Stimulated activated CD4-positive, alpha-beta T cell treated with anti-CD3 and anti-CD28 coated beads, TNF-alpha, amount 100 ng/mL, for 4 hours (primary cell): ENCODE measurements at places on chromosomes 4 and X.

DNA sequence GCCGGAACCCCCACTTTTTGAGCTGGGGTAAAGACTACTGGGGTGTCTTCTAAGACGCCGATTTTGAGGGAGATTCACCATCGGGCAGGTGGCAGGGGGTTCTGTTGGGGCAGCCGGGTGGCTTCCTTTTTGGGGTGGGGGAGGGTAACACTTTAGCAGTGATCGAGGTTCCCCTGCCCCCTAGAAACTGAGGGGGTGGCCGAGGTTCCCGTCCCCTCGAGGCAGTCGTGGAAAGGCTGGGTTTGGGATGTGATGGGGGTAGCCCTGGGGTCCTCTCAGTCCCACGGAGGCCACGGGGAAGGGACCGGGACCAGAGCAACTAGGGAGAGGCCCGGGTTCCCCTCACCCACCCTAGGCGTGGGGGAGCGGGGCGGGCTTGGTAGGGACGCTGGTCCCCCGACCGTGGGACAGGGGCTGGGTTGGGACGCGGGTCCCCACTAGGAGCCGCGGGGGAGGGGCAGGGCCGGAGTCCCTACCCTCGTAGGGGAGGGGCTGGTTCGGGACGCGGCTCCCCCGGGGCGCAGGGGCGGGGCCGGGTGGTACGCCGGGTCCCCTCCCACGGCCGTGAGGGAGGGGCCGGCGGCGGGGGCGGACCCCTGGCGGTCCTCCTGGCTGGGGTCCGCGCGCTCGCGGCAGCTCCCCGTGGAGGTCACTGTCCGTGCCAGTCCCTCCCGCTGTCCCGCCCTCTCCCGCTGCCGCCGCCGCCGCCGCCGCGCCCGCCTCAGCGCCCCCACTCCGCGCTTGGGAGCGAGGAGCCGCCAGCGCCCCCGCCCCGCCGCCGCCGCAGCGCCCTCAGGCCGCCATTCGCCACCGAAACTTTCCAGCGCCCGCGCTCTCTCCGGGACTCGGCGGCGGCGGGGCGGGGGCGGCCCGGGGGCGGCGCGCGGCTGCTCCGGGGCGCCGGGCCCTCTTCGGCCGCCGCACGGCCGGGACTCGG is at the start of gene TBL1X:
TBL1X (plus strand) TSS at position 624 of the 937 bp plus-strand sequence. CDS start 188,529 bp downstream, outside the sequence.
- DNase-seq = peak; percentile 41

DNA sequence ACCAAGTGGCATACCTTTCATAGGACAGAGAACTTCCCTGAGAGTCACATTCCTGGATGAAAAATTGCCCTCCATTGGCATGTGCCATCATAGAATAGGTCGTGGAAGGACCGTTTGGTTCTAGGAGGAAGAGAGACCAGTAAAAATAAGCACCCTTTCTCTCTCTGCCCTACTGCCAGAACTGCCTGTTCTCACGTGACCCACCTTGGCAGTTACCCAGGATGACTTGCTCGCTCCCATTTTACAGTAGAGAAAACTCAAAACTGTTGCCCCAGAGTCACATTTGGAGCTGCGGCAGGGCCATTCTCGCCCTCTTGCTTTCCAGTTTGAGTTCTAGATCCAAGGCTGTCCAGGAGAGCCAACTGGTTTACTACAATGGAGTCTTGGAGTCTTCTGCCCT is 1.1 kb upstream of the NLGN3 start:
- DNase-seq = no peak

DNA sequence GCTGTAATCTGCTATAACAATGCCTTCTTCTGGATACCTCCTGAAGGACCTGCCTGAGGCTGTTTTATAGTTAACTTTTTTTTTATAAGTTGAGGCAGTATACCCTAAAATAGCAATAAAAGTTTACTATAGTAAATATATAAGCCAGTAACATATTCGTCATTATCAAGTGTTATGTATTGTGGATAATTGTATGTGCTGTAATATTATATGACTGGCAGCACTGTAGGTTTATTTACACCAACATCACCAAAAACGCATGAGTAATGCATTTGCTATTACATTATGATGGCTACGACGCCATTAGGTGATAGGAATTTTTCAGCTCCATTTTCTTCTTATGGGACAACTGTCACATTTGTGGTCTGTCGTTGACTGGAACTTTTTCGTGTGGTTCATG is 237.2 kb upstream of the PITX2 start:
- DNase-seq = no peak

GRCh38 chr4:41644915-41645295 is 103.6 kb downstream of the PHOX2B start:
- no peak for DNase-seq

GRCh38 chr4:17635056-17635455 is 20.6 kb downstream of the MED28 start:
- DNase-seq = no peak

DNA sequence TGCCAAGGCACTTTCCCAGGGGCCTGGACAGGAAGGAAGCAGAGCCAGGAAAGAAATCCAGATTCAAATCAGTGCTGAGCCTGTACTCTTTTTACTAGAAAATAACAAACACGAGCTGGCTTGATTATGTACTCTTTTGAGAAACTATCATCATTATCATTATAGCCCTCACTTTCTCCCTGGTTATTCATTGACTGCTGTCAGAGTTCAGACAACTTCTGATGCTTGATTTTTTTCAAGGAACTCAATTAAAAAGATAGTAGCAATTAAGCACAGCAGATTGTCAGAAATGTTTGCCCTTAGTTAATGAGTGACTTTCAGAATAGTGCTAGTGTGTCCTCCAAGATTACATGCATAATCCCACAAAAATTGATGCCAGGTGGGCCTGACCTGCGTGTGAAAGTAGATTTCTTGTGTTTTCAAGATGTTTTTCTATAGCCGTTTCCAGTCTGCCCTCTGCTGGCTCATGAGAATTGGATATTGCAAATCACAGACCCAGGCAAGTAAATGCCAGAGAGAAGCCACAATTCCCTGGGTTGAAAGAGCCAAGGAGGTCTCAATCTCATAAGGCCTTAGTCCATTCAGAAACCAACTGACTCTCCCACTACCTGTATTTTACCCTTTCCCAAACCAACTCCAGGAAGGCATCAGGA is 14.3 kb upstream of the PNPLA4 start:
- no peak for DNase-seq

GRCh38 chr4:103415801-103416200 is 217.7 kb upstream of the CENPE start:
- DNase-seq = no peak

- no peak for DNase-seq
Measured at GRCh38 chr4:38184404-38184803, 224.2 kb downstream of the PTTG2 start.

- no peak for DNase-seq
Measured at GRCh38 chrX:133580625-133581024, 165.3 kb upstream of the GPC4 start.

- no peak for DNase-seq
Measured at GRCh38 chrX:123814343-123814742, 45.5 kb upstream of the XIAP start.

GRCh38 chr4:157700898-157701694 is 471.7 kb downstream of the GASK1B start:
- no peak for DNase-seq

- no peak for DNase-seq
Measured at GRCh38 chr4:105548483-105548882, 3.9 kb upstream of the ARHGEF38 start.

DNA sequence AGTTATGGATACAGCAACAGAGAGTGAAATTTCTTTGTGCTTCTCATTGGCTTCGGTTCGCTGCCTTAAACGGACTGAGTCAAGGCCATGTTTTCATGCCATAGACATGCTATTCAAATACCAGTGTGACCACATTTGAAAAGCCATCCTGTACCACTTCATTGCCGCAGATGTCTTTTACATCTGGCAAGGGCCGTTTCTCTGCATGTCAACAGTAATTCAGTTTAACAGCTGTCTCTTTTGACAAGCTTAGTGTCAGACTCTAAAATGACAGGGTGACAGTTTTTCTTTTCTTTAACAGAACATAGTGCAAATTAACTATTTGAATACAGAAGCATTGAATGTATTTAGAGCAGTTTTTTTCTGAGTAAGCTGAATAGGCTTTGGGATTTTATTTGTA is 362.2 kb upstream of the POU3F4 start:
- DNase-seq = no peak

DNA sequence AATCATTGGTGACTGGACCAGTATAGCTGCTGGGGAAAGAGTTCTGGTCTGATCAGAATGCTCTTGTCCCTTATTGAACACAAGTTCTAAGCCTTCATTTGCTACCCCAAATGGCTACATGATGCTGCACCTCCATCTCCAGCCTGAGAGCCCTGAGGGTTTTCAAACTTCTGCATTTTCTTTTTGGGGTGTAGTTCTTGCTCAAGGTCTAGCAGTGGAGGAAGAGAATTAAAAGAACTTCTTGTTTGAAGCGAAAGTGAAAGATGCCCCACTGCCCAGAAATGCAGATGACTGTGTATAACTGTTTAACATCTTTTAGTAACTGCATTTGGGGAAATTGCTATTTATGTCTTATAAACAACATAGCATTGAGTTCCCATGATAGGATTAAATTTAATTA is 38.5 kb downstream of the LAMTOR3 start:
- DNase-seq = no peak

GRCh38 chrX:154873329-154873728 is 12.8 kb upstream of the F8A1 start:
- DNase-seq = no peak

- no peak for DNase-seq
Measured at GRCh38 chr4:80911458-80911857, 119.0 kb upstream of the BMP3 start.

GRCh38 chr4:123398853-123399626 is 2.4 kb downstream of the SPRY1 start:
- DNase-seq = no peak

DNA sequence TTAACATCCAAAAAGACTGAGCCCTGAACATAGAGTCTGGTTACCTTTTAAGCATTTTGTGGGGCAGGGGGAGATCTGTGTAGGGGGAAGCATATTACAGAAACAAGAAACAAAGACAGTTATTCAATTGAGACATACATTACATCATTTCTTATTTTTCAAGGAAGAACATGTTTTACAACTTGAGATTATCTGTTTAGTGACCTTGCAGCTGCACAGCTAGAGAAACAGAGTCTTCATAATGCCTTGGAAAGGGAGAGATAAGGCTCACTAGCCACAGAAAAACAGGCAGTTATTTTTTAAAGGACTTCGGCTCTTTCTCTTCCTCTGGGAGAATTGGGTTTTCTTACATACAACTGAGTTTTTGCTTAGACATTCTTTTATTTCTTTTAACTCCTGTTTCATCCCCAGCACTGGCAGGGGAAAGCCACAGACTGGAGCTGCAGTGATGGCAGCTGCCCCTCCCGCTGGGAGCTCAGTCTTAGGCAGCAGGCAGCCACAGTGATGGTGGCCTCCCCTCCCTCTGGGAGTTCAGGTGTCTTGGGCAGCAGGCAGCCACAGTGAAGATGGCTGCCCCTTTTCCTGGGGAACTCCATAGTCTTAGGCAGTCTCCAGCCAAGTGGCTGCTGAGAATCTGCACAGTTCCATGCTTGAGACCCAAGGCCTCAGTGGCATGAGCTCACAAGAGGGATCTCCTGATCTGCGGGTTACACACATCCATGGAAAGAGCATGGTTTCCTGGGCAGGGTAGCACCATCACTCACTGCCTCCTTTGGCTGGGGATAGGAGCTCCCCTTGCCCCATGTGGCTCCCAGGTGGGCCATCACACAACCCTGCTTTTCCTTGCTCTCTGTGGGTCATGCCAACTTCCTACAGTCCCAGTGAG is 19.4 kb upstream of the TMPRSS11F start:
- no peak for DNase-seq

DNA sequence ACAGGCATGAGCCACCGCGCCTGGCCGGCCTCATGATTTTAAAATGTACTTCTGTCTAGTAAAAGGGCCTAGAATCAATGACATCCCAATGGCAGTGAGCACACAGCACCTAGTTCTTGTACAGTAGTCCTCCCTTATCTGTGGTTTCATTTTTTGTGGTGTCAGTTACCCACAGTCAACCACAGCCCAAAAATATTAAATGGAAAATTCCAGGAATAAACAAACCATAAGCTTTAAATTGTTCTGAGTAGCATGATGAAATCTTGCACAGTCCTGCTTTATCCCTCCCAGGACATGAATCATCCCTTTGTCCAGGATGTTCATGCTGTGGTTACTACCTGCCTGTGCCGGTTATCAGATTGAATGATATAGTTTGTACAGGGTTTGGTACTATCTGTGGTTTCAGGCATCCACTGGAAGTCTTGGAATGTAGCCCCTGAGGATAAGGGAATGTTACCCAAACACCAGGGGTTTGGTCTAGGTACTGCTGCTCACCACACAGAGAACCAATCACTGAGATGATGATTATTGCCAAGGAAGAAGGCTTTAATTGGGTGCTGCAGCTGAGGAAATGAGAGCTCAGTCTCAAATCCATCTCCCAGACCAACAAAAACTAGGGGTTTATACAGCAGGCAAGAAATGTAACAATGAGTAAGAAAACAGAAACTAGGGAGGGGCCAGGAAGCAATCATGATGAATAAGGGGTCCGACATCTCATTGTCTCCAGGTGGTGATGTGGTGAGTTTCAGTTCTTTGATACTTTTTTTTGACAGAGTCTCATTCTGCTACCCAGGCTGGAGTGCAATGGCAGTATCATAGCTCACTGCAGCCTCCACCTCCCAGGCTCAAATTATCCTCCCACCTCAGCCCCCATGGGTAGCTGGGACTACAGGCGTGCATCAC is 16.2 kb upstream of the FHL1 start:
- DNase-seq = no peak

GRCh38 chrX:153812220-153812619 is 17.8 kb downstream of the SSR4 start:
- DNase-seq = no peak

DNA sequence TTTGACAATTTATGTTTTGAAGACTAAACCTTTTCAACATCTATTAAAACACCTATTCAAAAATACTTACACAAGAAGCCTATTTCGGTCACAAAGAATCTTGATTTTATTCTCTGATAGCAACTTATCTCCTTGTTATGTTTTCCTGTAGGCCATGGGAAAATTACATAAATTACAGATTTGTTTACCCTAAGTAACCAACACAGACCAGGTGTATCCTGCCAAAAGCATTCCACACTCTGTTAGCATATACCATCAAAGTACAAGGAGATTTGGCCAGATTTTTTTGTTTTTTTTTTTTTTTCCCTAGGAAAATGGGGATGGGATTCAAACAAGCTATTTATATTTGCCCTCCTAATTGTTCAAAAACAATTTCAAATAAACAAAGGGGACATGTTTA is 497.9 kb upstream of the MAGEB18 start:
- DNase-seq = no peak

DNA sequence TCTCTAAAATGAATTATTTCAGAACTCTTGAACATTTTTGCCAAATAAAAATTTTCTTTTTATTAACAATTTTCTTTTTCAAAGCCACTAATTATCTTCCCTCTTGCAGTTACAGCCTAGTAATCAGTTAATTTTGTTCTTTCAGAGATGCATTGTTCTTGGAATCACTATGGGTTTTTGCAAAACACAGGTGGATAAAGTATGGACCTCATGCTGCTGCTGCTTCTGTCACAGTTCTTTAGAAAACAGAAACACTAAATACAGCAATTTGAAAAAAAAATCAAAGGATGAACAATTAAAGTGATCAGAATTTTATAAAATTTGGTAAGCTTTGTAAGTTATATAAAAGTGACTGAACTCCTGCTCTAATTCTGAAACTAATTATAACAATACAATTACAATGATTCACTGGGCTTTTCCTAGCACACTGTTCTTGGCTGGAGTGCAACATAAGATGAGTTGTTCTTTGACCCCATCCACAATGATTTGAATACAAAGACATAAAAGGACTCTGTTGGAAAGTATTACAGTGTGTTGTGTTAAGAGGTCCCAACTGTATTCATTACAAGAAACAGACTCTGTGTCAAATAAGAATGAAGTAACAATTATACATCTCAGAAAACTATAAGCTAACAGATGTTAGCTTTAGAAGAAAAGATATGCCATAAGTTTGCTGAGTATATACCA is 59.4 kb upstream of the GK2 start:
- DNase-seq = no peak
